ENCODE measurements at places on chromosomes 2 and 18.

DNA sequence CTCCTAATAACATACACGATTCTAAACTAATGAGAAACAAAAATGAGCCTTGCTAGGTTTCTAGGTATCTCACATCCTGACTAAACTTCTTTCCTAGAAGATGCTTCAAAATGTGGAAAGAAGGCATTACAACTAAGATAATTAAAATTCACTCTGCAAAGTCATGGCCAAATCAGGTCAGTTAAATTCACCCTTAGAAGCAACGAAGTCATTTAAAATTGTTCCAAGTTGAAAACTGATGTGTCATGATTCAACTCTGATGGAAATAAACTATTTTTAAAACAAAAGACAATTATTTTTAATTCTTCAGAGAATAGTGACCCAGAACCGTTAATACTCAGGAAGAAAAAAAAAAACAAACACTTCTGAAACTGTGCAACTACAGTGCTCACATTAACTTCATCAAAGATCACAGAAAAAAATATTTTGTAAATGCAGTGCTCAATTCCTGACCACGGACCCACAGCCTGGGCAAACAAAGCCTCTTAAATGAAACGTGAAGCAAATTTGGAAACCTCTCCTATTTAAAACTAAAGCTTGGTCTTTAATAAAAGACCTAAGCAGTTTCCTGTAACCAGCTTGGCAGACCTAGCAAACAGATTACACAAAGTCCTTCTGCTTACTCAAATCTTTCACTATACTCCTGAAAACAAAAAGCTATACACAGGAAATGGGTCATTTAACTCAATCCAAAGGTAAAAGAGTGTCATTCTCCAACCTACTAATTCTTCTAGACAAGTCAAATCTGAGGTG is 39.0 kb downstream of the CHN1 start:
- no peak for DNase-seq

GRCh38 chr2:189267491-189267890 is 87.9 kb upstream of the COL5A2 start:
- DNase-seq: no peak

DNA sequence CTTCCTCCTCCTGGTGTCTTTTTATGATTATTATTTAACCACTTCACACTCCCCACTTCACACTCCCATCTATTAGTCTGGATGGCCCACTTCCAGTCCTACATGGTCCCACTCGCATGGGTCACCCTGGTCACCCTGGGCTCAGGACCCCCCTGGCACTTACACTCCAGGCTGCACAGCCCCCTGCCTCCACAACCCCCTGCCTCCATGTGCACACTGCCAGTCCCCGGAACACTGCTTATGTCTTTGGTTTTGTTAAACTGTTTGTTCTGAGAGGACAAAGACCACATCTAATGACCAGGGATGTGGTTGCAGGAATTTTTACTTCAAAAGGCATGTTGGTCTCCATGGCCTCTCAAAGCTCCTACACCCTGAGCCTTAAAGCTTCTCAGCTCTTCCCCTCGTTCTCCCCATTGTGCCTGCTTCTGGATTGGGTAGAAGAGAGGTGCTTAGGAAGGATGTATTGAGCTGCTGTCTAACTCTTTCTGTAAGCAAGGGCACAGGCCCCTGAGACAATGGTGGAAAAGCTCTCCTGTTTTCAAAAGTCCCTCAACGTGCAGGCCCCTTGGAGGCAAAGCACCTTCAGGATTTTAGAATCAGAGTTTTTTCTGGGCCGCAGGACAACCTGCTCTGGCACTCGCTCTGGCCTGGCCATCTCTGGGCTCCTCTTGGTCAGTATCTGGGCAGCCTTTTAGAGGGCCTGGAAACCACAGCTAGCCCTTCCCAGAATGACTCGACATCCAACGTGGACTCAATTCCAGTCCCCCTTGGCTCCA is 150.0 kb upstream of the HAAO start:
- no peak for DNase-seq

GRCh38 chr2:182949052-182949451 is 82.6 kb upstream of the FRZB start:
- DNase-seq: no peak

Measured in dorsolateral prefrontal cortex (tissue), 122 donors.